A549 treated with CORT108297 at 1 μM for 4 hours (cell line): ENCODE measurements at places on chromosomes 7 and 10. TPM values are rescaled to one million over a fixed set of nuclear protein-coding genes. Genes with fewer than 3 reads are reported as not detected.

The IQUB gene
- 0.05 to 0.09 TPM (median 0.05 TPM) in 5 replicates for total RNA-seq

The CRHR2 gene
- not detected in 5 replicates for total RNA-seq

The UBE3C gene
- total RNA-seq: 54.7 to 70.1 TPM (median 66.6 TPM) in 5 replicates

The CUTC gene
- 31.2 to 37.2 TPM (median 36.9 TPM) in 5 replicates for total RNA-seq

The ADAP1 gene
- total RNA-seq: 3.5 to 5.4 TPM (median 4.3 TPM) in 5 replicates

The PLEKHS1 gene
- total RNA-seq: 0.03 to 0.09 TPM (median 0.07 TPM) in 4 of 5 replicates, not detected in the other

The SLC18A3 gene
- total RNA-seq: not detected in 5 replicates
